ENCODE measurements at places on chromosomes 3 and 15.

- DNase-seq = no peak
Observed at GRCh38 chr15:83204697-83205096, 2.9 kb downstream of the HDGFL3 start.

GRCh38 chr15:71743861-71744382, 66.4 kb upstream of the NR2E3 start:
- DNase-seq = peak; percentile 69

DNA sequence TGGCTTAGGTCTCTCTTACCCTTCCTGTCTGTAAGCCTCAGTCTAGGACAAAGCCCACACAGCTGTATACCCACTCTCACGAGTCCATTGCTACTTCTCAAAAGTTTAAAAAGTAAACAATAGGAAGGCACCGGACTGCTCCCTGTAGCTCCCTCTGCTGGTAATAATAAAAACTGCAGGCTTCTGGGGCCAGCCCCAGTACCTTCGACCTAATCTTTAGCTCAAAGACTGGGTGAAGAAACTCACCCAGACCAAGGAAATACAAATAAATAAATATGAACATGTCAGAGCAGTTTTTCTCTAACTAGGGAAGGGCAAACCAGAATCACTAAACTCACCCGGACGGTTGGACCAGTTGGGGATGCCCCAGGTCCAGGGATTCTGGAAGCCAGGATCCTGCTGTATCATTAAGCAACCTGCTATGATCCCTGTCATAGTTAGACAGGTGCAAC, 5.0 kb downstream of the FAM219B start:
- DNase-seq = peak; percentile 84

GRCh38 chr15:37100109-37100965, at the start of gene MEIS2:
TSS of gene MEIS2 (minus strand) at chr15:37100549. CDS start at chr15:37099466, 1,083 bp downstream.
- peak; percentile 95 for DNase-seq

DNA sequence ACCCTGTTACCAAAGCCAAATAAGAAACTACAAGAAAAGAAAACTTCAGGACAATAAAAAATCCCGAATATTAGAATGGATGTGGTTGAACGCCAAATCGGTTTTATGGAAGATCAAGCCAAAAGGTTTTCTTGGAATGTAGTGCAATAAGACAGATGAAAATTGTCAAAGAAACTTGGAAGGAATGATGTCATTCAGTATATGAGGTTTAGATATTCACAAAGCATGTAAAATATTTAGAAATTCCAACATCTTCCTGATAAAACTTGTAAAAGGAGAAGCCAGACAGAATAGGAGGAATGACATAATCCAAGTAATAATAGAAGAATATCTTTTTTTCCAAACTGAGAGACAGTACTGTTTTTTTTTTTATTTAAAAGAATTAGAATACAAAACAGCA, 130.3 kb upstream of the ZPLD1 start:
- DNase-seq = no peak

Measured in AG20443 (cell line).